ENCODE measurements at places on chromosomes 5 and 9.

- no peak for DNase-seq
Measured at GRCh38 chr5:131795228-131795627, 1.6 kb downstream of the FNIP1 start.

GRCh38 chr5:73901043-73901442, 275.0 kb downstream of the ARHGEF28 start:
- DNase-seq = no peak

DNA sequence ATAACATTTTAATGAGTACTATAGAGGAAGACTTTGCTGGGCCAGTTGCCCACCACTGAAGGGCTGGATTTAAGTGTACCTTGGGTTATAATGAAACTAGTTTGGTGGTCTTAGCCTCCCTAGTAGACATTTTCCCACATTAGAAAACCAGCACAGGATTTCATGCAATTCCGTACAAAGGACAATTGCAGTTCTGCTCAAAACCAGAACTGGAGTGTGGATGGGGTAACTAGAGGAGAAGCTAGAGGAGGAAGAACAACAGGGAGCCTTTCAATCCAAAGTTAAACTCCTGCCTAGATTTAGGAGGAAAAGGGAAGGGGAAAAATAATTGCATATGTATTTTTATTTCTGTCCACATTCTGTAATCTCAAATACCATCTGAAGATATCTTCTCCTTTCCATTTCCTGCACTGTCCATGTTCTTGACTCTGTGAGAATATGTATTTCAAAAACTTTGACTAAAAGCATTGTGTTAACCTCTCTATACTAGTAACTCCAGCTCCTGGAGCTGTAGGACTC, 97.5 kb upstream of the SSBP2 start:
- no peak for DNase-seq

- DNase-seq = no peak
Measured at GRCh38 chr9:104094534-104095015, 466 bp downstream of the SMC2 start.

- no peak for DNase-seq
Measured at GRCh38 chr9:120214332-120214731, 365.6 kb downstream of the CDK5RAP2 start.

DNA sequence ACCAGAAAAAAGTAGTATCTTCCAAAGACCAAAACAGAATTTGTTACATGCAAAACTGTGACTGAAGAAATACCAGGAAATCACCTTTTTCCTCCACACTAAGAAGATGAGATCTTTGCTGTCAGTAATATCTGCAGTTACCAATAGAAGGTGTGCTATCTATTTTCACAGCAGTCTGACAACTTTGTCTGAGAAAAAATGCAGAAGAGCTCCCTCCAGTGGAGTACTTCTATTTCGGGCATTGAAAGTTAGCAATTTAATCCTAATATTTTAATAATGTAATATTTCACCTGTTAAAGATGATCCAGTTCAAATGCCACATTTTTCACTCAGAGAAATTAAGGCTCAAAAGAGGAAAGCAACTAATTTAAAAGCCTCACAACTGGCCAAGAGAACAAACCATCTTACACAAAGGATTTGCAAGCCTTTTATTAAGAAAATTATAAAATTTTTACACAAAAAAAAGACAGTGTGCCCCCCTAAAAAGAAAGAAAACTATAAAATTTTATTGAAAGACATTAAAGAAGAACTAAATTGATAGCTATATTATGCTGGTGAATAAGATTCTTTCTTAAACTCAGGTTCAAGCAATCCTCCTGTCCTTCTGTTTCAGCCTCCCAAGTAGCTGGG, 50.6 kb downstream of the DEPDC1B start:
- DNase-seq = no peak

GRCh38 chr9:20236676-20237075, 385.6 kb downstream of the MLLT3 start:
- DNase-seq = no peak

GRCh38 chr9:133769511-133770075, 31.4 kb upstream of the SARDH start:
- no peak for DNase-seq

DNA sequence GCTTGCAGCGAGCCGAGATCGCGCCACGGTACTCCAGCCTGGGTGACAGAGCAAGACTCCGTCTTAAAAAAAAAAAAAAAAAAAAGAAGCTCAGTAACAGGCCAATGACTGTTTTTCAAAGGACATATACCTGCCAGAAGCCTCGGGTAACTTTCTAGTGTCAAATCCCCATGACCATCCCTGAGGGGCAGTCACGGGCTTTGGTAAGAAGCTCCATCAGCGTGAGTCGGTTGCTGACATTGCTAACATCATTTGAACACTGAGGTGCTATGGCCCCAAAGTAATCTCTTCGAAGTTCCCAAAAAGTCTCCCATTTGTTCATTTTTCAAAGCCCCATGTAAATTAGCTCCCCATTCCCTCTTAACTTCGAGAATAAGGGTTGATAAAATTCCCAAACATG, 11.6 kb downstream of the NAIP start:
- DNase-seq = no peak

- no peak for DNase-seq
Measured at GRCh38 chr5:79001471-79001870, 16.4 kb upstream of the ARSB start.

DNA sequence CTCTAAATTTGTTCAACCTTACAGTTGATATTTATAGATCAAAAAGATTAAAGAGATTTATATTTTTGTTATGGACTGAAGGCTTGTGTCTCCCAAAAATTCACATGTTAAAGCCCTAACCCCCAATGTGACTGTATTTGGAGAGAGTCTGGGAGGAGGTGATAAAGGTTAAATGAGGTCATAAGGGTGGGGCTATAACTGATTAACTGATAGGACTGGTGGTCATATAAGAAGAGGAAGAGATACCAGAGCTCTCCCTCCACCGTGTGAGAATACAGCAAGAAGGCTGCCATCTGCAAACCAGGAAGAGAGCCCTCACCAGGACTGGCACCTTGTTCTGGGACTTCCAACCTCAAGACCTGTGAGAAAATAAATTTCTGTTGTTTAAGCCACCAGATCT, 264.3 kb downstream of the ENC1 start:
- no peak for DNase-seq

DNA sequence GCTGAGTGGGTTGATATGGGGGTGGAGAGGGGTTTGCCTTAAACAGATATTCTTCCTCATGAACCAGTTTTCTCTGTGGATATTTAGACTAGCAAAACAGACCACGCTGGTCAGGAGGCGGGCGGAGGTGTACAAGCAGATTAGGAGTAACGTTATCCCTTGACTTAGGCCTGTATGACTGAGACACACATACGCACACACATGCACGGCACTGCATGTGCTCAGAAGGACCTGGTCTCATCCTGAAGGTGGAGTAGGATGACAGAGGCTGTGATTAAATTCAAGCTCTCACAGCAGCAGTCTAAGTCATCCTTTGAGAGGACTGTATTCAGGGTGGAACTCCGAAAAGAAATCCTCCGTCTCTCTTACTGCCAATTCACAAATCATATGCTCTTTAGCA, 209.7 kb downstream of the DIRAS2 start:
- no peak for DNase-seq

GRCh38 chr5:170551076-170551475, 47.3 kb downstream of the KCNIP1 start:
- DNase-seq = no peak

DNA sequence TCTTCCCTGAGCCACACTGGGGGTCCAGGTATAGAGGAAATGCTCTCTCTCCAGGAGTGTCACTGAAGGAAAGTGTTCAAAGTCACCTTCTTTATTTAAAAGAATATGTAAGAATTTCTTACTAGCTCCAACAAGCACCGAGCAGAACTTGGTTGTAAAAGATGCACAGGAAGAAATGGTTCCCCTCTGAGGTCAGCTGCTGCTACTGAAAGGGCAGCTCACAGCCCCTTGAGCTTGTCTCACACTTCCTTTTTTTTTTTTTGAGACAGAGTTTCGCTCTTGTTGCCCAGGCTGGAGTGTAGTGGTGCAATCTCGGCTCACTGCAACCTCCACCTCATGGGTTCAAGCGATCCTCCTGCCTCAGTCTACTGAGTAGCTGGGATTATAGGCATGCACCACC, 77.2 kb downstream of the PRRT1B start:
- DNase-seq = no peak

DNA sequence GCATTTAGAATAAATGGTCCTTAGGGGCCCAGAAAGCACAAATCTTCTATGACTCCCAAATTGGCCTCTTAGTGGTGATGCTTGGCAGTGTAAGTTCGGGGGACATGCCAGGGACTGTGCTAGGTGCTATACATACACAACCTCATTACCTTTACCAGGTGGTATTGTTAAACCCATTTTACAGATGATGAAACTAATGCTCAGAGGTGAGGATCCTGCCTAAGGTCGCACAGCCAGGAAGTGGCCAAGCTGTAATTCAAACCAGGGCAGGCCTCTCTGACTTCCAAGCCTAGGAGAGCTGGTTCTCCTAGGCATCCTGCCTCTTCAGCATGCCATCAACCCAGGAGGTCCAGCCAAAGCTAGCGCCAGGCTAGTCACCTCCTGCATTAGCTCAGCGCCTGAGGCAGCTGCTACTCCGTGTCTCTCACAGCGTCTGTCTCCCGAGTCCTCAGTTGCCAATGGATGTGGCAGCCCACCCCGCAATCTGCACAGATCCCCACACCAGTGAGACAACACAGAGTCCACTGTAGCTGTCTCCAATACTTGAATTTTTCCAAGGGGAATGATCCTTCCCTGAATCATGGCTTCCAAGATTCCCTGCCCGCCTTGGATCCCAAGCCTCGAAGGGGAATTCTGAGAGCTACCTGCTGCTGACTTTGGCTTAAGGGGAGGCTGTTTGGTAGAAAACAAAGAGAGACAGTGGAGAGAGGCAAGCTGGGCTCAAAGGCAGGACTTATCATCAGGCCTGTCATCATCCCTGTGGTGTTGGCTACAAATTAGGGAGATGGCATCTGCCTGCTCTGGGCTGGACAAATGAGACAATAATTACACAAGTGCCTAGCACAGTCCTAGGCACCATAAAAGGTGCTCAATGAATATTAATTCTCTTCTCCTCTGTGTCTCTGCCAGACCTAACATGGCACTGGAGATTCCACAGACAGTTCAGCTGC, 52.6 kb downstream of the CRB2 start:
- DNase-seq = no peak

GRCh38 chr5:961711-962240, 46.8 kb upstream of the NKD2 start:
- no peak for DNase-seq

- DNase-seq = no peak
Measured at GRCh38 chr5:173028811-173029327, 27.3 kb upstream of the CREBRF start.

GRCh38 chr9:3868012-3868411, 342.2 kb upstream of the RFX3 start:
- DNase-seq = no peak

- no peak for DNase-seq
Measured at GRCh38 chr9:28999806-29000205, 1426.5 kb upstream of the C9orf72 start.

DNA sequence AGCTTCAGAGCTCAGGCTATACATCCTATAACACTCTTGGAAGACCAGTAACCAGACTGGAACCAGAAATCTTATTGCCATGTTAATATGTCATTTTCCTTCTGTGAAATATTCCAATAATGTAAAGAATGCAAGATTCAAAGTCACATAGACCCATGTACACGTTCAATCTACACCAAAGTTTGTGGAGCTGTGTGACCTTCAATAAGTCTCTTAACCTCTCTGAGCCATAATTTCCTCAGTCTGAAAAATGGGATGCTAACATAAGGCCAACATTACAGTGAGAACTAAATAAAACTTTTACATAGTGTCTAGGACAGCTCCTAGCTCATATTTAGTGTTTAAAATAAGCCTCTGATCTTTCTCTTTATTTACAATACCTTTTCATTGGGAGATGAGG, 70.4 kb downstream of the ARRDC3 start:
- DNase-seq = no peak

GRCh38 chr5:104062621-104063377, 500.2 kb upstream of the NUDT12 start:
- no peak for DNase-seq

DNA sequence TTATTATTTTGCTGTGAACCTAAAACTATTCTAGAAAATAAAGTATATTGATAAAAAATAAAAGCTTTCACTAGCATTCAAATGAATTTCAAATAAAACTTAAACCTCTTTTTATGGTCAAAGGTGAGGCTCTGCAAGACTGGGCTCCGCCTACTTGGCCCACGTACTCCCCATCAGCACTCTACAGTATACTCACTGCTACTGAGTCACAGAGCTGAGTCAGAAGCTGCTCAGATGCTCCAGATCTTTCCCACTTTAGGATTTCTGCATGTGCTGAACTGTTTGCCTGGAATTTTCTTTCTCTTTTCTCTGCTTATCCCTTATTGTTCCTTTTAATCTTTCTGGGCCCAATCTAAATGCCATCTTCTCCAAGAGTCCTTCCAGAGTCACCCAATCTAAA, 331.9 kb upstream of the CCNG1 start:
- no peak for DNase-seq

- no peak for DNase-seq
Measured at GRCh38 chr9:22373636-22374035, 73.0 kb upstream of the DMRTA1 start.

GRCh38 chr5:169070413-169070812, 230.5 kb downstream of the SLIT3 start:
- no peak for DNase-seq

- DNase-seq = no peak
Measured at GRCh38 chr9:20378851-20379250, 243.4 kb downstream of the MLLT3 start.

DNA sequence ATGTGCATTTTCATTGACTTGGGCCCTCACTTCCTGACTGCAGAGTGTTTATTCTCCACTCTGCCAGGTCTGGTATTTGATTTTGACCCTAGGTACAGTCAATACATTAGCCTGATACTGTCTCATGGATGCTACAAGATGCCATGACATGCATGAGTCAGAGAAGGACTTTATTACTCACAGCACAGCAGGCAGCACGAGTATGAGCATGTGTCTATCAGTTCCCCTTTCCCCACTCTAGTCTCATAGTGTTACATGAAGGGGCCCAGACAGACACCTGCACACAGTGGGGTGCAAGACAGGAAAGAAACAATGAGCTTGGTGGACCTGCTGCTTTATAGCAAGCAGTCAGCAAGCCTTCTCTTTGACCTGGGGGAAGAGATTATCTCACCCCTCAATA, 19.6 kb downstream of the ITGA2 start:
- no peak for DNase-seq

DNA sequence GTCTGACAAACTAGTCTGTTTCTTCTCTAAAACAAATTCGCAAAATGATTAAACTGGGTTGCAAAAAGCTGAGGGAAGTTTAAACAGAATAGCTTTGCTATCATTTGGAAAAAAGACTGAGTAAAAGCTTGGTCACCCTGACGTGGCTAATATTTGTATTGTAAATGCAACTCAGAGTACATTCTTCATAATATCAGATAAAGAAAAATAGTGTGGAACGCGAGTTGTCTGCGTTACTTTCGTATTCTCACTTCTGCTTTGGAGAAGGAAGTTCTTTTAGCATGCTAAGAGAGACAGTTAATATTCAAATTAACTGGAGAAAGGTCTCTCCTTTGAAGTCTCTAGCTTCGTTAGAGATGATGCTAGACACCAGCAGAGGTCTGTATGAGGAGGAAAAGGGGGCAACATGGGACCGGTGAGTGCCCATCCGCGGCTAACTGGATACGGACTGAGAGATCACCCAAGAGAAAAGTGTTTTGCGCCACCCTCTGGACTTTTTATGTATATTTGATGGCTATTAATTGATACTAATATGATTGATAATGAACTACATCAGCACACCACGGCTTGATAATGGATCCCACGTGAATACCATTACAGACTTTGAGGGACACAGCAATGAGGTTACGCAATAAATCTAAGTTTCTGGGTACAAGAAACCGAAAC, 2.9 kb upstream of the CNTRL start:
- no peak for DNase-seq

All from stimulated activated CD8-positive, alpha-beta memory T cell treated with anti-CD3 and anti-CD28 coated beads, Interleukin-7, amount 100 ng/mL, for 1 hour (primary cell).